ENCODE measurements at places on chromosomes 3 and 15.

DNA sequence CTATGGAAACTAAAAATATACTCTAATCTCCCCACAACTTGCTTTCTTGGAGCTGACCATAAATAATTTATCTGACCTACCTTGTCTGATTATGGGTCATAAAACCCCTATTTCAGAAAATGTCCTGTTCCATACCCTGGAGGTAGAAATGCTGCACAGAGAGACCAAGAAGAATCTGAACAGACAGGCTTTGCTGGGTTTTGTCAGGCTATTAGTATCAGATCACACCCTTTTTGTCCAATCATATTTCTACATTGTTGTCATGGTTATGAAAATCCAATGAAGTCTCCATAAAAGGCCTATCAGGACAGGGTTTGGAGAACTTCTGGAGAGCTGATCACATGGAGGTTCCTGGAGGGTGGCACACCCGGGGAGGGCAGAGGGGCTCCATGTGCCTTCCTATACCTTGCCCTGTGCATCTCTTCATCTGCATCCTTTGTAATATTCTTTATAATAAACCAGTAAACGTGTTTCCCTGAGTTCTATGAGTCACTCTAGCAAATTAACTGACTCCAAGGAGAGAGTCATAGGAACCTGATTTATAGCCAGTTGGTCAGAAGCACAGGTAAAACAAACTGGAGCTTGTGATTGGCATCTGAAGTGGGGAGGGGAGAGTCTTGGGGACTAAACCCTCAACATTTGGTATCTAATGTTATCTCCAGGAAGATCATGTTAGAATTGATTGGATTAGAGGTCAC is 58.1 kb downstream of the NGLY1 start:
- DNase-seq, result no peak

DNA sequence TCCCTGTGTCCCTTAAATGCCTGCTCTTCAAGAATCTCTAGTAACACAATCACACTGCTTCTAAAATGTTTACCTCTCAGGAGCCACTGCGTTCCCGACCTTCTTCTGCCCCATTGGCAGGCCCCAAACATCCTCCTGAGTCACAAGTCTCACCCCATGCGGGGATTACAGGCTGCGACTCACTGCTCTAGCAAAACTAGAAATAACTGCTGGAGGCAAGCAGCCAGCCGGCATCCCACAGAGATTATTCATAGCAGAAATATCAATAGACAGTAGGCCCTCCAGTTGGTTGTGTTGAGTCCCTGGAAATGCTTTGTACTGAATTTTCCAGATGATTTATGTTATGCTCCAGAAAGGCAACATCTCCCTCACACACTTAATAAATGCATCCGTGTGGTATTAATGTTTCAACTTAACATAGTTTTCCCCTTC is 64.8 kb downstream of the RFTN1 start:
- peak; percentile 85 for DNase-seq

DNA sequence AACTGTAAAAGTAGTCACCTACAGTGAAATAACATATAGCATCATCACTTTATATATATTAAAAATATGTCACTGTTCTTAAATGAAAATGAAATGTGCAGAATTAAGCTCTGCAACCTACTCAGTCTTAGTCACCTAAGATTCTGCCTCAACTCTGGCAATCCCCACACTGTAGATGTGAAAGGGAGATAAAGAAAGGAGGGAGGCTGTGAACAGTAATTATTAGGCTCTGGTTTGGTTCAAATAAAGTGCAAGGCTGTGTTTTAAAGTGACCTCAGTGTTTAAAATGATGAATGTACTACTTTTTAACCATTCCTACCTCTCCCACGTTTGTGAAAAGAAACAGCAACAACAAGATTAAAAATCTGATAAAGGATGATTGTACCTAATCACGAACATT is 72.2 kb downstream of the ATP8B4 start:
- DNase-seq, result no peak

DNA sequence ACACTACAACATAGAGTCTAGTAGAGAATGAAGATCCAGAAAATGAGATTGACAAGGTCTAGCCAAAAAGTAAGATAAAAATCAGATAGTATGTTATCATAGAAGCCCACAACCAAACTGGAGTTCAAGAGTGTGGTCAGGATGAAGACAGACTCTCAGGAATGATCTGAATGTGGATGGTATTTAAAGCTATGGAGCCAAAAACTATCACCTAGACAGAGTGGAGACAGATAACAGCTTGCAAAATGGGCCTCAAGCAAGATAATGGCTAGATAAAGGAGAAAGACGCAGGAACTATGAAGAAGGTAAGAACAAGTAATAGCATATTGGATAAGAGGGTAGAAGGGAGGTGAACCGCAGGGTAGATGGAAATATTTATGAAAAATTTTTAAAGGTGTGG is 35.4 kb downstream of the ZMAT3 start:
- DNase-seq, result peak; percentile 4

- DNase-seq, result no peak
Observed at GRCh38 chr15:70936326-70936725, 43.7 kb downstream of the LRRC49 start.

DNA sequence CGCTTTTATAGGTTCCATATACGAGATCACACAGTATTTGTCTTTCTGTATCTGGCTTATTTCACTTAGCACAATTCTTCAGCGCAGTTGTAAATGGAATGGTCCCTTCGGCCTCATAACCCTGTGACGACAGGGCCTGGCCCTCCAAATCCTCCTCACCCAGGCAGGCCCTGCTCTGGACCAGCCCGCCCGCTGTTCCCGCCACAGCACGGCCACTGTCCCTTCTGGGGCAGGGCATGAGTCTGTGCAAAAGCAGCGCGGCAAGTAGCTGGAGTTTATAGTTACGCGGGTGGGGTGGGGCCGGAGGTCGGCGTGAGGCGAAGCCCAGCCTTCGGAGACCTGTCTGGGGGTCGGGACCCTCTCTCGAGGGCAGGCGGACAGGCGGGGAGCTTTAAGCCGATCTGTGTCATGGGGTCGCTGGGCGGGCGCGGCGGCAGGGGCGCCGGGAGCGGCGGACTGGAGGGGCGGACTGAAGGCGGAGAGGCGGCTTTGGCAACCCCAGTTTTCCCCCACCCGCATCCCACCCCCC is 543 bp downstream of the ARPIN start:
- DNase-seq, result no peak

DNA sequence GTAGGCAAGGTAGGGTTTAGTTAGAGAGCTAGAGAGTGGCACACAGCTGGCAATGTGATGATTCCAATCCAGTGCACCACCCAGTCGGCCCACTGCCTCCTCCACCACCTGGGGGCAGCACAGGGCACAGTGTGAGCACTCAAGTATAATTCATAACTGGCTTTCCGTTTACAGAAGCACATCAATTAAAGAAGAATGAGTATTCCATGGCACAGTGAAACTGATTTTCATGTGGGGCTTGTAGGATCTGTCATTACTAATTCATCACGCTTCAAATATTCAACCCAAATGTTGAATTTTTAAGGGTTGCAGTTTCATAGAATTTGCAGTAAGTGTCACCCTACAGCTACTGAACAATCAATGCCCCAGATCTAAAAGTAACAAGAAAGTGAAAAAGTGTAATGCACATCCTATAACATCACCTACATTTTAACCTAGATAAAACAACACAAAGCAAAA is 149.9 kb downstream of the IGSF11 start:
- peak; percentile 8 for DNase-seq

DNA sequence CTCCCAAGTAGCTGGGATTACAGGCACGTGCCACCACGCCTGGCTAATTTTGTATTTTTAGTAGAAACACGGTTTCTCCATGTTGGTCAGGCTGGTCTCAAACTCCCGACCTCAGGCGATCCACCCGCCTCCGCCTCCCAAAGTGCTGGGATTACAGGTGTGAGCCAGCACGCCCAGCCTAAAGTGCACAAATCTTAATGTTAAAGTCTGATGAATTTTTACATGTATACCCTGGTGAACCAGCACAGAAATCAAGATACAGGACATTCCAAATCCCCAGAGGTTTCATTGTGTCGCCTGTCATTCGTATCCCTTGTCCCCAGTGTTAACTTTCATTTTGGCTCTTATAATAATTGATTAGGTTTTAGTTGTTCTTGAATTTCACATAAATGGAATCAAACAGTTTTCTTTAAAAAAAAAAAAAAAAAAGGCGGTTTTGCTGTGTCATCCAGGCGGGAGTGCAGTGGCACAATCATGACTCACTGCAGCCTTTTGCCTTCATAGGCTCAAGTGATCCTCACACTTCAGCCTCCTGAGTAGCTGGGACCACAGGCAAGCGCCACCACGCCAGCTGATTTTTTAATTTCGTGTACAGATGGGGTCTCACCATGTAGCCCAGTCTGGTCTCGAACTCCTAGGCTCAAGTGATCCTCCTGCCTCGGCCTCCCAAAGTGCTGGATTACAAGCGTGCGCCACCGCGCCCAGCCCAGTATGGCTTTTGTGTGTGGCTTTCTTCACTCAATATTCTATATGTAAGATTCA is 1.5 kb upstream of the TM4SF19 start:
- DNase-seq, result no peak

- DNase-seq, result no peak
Observed at GRCh38 chr3:152276681-152277080, 8.0 kb downstream of the MBNL1 start.

GRCh38 chr3:48784426-48785120 is 63.1 kb downstream of the PRKAR2A start:
- no peak for DNase-seq

GRCh38 chr15:85000937-85001336 is 19.3 kb downstream of the PDE8A start:
- no peak for DNase-seq

- no peak for DNase-seq
Observed at GRCh38 chr3:175916191-175916934, 1057.2 kb downstream of the NAALADL2 start.

- DNase-seq, result no peak
Observed at GRCh38 chr15:98804057-98804380, 155.7 kb downstream of the IGF1R start.

DNA sequence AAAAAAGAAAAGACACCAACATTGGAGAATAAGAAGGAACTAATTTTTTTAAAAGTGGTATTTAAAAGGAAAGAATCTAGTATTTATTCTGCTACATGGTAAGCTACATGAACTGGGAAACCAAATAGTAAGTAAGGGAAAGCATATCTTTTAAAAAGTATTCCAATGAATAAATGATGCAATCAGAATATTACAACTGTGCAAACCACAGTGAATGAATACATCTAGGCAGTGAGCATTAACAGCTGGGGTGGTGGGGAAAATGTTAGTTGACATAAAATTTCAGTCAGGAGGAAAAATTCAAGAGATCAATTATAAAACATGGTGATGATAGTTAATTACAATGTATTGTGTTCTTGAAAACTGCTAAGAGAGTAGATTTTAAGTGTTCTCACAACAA is 16.9 kb downstream of the ICE2 start:
- DNase-seq, result no peak

GRCh38 chr3:128282380-128283196 is 129.3 kb downstream of the EEFSEC start:
- no peak for DNase-seq

GRCh38 chr3:118110211-118110610 is 924.4 kb downstream of the IGSF11 start:
- DNase-seq, result no peak

- no peak for DNase-seq
Observed at GRCh38 chr15:78072080-78072892, 5.2 kb downstream of the TBC1D2B start.

GRCh38 chr3:57078635-57079473 is 18.4 kb downstream of the SPATA12 start:
- no peak for DNase-seq

- DNase-seq, result no peak
Observed at GRCh38 chr3:129554356-129555152, 11.6 kb downstream of the H1-8 start.

GRCh38 chr3:46685446-46685845 is 8.0 kb downstream of the ALS2CL start:
- DNase-seq, result no peak

DNA sequence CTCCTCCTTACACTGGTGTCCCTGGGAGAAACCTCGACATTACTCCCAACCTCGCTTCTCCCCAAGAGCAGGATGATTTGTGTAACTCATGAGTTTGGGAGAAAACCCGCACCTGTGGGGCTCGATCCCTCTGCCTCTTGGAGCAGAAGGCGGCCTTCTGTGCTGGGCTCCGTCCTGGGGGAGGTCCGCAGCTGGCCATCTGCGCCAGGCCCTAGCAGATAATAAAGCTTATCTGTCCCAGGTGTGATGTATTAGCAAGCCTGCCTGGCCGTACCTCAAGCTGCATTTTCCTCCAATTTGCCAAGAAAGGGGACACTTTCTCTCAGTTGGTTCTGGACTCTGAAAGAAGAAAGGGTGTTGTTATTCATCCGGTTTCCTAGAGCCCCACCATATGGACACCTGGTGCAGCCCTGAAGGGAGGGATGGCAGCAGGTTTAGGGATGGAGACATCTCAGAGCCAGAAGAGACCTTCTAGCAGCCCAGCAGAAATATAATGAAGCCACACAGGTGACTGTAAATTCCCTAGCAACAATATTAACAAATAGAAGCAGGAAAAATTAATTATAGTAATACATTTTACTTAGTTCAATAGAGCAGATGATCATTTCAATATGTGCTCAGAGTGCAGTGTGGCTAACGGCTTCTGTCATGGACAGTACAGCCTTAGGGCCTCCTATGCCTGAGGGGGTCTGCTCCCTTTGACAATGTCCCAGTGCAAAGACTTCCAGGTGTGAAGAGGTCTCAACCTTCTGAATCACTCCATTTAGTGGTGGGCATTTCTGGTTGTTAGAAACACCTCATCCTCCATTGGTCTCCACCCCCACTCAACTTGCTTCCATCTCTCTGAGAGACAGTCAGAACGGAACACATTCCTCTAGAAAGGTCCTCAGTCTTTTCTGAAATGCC is 94.8 kb downstream of the CPN2 start:
- DNase-seq, result no peak

GRCh38 chr3:25181096-25181495 is 247.0 kb upstream of the RARB start:
- DNase-seq, result no peak

- no peak for DNase-seq
Observed at GRCh38 chr3:32885283-32885901, 66.1 kb upstream of the CCR4 start.

DNA sequence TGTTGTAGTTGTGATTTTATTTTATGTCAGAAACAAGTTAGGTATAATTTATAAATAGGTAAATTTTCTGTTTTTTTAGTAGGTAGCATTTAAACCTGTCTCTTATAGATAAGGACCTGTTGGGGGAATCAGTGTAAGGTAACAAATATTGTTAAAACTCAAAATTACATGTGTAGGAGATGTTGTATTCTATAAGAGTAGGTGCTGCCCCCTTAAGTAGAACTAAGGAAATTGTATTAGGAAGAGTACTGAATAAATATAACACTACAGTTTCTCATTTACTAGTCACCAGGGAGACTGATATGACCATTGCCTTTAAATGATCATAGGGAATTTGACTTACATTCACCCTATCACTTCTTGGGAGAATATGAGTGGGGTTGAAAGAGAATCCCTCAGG is 31.2 kb downstream of the SLC25A36 start:
- DNase-seq, result no peak

GRCh38 chr3:55030938-55031337 is 103.1 kb upstream of the LRTM1 start:
- no peak for DNase-seq
